AG08395 (cell line): ENCODE measurements at places on chromosomes 1 and 21.
A peak's percentile ranks its signal among the peaks of the same experiment; 100 is the strongest.

DNA sequence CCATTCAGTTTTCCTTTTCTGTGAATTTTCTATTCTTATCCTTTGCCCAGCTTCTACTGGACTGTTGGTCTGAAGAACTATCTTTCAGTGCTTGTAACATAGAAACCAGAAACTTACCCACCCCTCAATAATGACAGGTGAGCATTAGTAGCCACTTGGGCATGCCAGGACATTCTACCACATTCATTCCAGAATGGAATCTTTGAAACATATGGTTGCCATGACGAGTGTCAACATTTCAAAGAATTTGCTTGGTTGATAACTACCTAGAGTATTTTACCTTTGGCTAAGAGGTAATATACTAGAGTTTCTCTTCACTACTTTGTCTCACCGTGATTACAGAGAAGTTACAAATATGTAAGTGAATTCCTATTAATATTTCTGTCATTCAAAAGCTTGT lies at the start of gene MROH9:
Gene MROH9, plus strand, starts transcription at position 304 of the 400 bp plus-strand sequence. CDS start 10,023 bp downstream, outside the sequence.
- no peak for DNase-seq

DNA sequence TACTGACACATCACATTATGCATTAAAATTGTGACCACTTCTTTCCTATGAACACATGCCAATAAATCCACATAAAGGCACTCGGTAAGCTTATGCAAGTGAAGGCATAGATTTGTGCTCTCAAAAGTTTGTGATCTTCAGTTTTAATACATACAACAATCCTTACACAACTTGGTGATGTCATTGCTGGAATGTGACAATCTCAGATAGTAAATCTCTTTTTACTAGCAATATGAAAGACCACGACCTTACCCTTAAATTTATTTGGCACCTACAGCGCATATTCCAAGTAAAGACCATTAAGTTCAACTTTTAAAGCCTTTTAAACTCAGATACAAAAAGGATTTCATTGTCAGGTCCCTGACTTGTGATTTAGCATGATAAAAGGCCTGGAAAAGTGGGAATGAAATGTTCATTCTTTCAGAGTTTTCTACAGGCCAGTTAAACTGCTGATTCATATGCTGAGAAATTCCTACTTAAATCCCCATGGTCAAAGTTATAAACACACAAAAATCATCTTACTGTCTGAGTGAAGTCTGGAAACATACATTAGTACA lies 157.4 kb downstream of the SIPA1L2 start:
- DNase-seq: peak; percentile 41

DNA sequence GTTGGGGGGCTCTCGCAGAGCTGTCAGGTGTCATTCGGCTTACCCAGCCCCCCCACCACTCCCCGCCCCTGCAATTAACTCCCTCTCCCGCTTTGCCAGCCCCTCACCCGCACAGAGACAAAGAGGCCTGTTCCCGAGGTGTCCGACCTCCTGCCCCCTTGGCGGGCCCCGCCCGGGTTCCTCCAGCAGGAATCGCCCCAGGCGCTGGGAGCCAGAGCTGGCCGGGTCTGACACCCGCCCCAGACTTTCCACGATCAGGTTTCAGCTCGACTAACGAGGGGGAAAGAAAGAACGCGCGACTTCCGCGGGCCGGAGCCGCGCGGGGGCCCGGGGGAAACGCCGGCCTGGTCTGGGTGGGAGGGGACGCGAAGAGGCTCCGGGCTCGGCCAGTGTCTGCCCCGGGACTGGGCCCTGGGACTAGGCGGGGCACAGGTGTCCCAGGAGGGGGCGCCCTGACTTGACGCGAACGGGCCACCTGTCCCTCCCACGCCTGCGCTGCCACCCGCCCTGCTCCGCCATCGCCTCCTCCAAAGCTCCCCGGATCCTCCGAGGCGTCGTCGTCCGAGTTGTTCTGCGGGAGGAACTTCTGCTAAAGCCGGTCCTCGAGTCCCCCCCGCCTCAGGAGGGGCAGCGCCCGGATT lies 36.4 kb upstream of the HHAT start:
- peak; percentile 30 for DNase-seq

DNA sequence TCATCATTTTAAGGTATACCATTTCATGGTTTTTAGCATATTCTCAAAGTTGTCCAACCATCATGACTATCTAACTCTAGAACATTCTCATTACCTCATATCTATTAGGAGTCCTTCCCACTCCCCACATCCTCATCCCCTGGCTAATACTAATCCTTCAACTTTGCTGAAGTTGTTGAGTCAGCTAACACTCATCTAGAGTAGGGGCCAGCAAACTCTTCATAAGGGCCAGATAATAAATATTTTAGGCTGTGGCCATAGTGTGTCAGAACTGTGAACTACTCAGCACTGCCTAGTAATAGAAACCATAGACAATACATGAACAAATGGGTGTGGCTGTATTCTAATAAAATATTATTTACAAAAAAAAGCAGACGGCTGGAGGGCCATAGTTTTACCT lies 43.0 kb downstream of the TOR3A start:
- DNase-seq: peak; percentile 21

DNA sequence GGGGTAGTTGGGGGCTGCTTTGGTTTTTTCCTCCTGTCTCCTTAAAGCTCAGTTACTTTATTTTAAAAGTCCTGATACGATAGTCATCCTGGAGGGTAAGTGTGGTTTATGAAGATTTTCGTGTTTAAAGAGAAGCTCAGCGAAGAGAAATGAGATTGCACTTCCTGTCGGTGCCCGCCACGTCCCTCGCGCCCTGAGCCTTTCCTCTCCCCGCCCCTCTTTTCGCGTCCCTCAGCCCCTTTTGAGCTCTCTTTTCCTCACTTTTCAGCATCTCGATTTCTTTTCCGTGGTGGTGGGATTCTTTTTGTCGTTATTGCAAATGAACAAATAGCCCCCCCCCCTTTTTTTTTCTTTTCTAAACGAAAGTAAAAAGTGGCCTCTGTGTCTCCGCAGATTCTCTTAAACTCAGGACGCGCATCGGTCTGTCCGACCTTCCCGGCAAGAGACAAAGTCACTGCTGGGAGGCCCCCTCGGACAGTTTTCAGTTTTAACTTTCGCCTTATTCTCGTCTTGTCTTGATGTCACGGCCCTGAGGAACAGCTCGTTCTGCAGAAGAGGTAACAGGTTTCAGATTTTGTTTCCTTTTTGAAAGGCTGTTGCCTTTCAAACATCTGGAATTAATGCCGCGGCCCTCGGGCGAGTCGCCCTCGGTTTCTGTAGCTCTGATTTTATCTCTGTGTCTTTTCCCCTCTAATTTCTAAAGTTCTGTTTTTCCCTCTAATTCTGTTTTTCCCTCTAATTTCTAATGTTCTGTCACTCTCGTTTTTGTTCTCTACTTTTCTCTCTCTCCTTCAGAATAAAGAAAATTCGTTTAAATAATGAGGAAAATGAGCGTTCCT lies 1.0 kb upstream of the DMRTA2 start:
- DNase-seq: no peak

DNA sequence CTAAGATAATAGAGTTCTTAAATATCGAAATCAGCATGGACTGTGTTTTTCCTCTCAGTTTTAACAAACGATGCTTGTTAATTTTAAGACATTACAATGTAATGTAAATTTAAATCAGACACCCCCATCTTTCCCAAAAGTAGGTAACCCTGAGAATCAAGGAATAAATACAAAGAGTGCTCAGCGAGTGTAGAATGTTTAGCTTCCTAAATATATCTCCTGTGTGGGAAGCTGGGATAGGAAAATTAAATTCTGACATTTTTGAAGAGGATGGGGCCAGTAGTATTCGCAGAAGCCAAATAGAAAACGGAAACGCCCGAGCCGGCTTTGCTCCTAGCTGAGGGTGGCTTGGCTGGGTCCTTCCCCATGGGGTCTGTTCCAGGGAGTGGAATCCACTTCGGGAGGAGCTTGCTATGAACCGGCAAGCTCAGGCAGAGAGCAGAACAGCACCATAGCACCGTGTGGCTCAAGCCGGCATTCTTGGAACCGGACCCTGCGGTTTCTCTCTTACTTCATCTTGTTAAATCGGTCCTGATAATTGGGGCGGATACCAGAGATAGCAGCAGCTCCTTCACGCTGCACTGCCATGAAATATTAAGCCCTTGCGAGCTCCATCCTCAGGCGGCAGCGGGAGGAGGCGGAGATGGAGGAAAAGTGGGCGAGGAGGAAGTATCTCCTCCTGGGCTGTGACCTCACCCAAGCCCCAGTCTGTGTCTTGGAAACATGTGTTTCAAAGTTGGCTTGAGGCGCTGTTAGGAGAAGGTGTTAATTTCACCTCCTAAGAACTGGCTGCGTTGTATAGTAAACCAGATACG lies 24.9 kb downstream of the MAP3K7CL start:
- DNase-seq: peak; percentile 65

DNA sequence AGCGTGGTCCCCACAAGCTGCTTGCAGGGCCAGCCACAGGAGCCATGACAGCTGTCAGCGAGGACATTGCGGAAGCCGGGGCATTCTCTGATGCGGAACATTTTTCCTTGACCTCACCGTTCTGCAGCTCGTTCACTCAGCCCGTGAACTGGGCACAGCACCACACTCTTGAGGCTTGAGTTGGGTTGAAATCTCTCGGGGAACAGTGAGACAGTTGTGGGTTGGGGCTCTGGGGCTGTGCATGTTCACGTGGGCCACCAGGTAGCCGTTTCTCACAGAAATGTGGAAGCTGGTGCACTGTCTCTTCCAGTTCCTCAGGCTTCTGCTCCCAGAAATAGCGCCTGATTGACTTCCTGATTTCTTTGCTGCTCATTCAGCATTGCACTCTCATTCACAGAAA lies 69.8 kb downstream of the SPSB1 start:
- DNase-seq: no peak

GRCh38 chr1:39609618-39610331 lies 29.7 kb downstream of the HEYL start:
- peak; percentile 61 for DNase-seq

GRCh38 chr1:26020330-26020768 lies 1.2 kb upstream of the EXTL1 start:
- peak; percentile 53 for DNase-seq

- DNase-seq: no peak
Observed at GRCh38 chr1:71097428-71097827, 16.6 kb upstream of the ZRANB2 start.

GRCh38 chr1:218656301-218657037 lies 311.3 kb downstream of the TGFB2 start:
- peak; percentile 70 for DNase-seq

- DNase-seq: no peak
Observed at GRCh38 chr1:44539991-44540730, 134.1 kb downstream of the TMEM53 start.

DNA sequence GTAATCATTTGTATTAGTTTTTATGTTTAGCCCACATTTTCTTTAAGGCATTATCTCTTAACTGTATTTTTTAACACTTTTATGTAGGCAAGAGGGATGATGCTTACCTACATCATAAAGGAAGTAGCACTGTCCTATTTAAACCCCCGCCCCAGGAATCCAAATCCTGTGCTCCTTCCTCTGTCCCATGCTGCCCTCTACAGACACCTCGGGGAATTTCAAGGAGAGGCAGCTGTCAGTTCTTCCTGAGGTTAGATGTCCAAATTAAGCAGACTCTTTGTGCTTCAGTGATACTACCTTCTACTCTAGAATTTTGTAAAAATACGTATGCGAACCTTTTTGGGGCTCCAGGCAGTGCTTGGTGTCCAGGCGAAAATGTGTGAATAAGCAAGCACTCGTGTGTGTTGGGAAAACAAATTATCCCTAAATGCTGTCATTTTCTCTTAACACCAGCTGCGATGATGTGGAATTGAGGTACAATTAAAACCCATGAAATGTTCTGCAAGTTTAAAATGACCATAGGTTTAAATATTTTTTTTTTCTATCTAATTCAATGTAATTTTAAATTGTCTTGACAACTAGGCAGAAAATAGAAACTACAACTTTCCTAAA lies 19.2 kb downstream of the CRCT1 start:
- DNase-seq: peak; percentile 13

- no peak for DNase-seq
Observed at GRCh38 chr21:17446737-17447136, 66.1 kb upstream of the CXADR start.

- DNase-seq: no peak
Observed at GRCh38 chr21:15028186-15028585, 36.6 kb downstream of the NRIP1 start.

DNA sequence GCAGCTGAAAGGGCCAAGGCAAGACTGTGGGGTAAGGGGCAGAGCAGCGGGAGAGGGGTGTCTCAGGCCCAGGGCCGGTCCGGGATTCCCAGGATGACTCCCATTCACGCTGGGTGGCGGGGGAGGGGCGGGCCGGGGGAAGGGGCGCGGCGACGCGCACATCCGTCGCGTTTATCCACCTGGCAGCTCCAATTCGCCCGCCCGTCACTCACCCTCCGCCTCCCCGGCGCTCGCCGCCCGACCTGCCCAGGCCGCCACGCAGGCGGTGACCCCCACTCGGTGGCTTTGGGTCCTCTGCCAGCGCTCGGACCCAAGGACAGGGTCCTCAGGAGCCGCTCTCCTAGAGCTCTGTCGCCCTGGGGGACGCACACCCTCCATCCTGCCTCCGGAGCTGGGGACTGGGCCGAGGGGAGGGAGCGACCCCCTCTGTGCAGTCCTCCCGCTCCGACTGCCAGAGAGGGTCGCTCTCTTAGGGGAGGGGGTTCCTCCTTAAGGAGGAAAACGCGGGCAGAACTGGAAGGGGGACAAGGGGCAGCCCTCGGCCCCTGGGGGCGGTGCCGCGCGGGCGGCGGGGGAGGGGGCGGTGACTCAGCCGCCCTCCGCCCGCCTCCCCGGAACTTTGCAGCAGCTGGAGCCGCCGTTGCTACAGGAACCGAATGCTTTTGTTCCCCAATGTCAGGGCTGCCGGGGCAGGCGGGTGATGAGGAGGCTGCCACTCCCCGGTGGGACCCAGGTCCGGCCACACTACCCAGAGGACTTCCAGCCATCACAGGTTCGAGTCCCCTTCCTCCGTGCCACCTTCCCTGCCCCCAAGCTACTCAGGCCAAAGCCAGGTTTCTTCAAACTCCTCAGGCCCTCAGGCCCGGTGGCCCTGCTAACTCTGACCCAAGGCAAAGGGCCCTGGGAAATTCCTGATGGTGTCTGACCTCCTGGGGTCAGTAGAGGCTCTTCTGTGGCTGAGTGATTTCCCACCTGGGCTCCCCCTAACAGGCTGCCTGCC lies 3.4 kb downstream of the ADGRB2 start:
- peak; percentile 91 for DNase-seq

GRCh38 chr21:38293765-38294164 lies 37.0 kb downstream of the KCNJ15 start:
- DNase-seq: no peak

DNA sequence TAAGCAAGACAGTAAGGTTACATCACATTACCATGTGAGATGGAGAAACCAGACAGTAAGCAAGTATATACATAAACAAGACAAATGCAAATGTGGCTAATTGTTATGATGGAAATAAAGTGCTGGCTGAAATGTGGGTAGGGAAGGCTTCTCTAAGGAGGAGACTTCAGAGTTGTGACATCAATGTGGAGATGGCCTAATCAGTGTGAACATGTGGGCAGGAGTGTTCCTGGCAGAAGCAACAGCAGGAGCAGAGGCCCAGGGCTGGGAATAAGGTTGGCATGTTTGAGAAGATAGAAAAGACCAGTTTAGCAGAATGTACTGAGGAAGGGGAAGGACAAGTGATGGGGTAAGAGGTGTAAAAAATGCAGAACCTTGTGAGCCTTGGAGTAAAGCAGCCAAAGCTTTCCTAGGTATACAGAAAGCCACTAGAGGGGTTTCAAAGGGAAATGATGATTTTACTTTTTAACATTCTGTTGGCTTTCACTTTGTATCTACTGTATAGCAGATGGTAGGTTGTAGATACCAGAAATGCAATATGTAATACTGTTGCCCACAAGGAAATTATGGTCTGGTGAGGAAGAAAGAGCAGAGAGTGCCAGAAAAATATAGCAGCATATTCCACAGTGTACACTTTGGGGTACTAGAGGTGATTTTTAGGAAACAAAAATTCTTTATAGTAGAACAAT lies 197.4 kb downstream of the FGGY start:
- DNase-seq: no peak

- DNase-seq: no peak
Observed at GRCh38 chr1:61334718-61335589, 252.6 kb downstream of the NFIA start.

- DNase-seq: no peak
Observed at GRCh38 chr1:154703170-154703569, 95.2 kb upstream of the ADAR start.
